ENCODE measurements at places on chromosomes 6 and 20. TPM values are rescaled to one million over a fixed set of nuclear protein-coding genes. Genes with fewer than 3 reads are reported as not detected.

Gene NRSN1
- total RNA-seq, result not detected

Gene TRIM31
- total RNA-seq, result not detected

Gene CLDN20
- not detected for total RNA-seq

Gene E2F1
- total RNA-seq, result 1.6 TPM

Gene GGTLC1
- not detected for total RNA-seq

Gene GNMT
- total RNA-seq, result 0.17 TPM

Gene FRS3
- total RNA-seq, result 0.95 TPM

Gene CTAGE9
- total RNA-seq, result not detected

Gene PPARD
- 5.2 TPM for total RNA-seq

Gene FERMT1
- total RNA-seq, result under 0.01 TPM

Gene PARD6B
- total RNA-seq, result 0.26 TPM

Gene CASS4
- 0.22 TPM for total RNA-seq

Gene SLC22A1
- total RNA-seq, result 0.09 TPM
